Stimulated activated CD4-positive, alpha-beta T cell treated with anti-CD3 and anti-CD28 coated beads, Interleukin-1b, Interleukin-23, amount 100 ng/mL, for 1 hour (primary cell): ENCODE measurements at places on chromosomes 6 and 20.

- DNase-seq = no peak
Observed at GRCh38 chr20:19828232-19828631, 70.2 kb downstream of the RIN2 start.

DNA sequence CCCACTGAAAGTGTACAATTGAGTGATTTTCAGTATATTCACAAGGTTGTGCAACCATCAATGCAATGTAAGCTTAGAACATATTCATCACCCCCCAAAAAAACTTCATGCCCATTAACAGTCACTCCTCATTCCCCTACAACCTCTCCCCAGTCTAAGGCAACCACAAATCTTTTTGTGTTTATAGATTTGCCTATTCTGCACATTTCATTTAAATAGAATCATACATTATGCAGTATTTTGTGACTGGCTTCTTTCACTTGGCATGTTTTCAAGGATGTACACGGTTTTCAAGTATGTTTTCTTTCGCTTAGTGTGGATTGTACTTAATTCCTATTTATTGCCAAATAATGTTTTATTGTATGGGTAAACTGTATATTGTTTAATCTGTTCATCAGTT, 329.3 kb upstream of the RNF24 start:
- DNase-seq = no peak

DNA sequence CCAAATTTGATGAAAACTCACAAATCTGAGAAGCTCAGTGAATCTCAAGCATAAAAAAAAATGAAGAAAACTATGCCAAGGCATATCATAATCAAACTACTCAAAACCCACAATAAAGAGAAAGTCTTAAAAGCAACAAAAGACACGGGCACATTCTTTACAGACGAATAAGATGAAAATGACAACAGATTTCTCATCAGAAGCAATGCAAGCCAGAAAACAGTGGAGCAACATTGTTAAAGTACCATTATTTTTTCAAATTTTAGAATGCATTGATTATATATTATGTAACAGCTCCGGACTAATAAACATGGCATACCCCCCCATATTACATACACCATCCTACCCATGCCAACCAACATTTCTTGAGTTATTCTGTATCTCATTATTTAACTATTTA, 55.3 kb upstream of the INSM1 start:
- no peak for DNase-seq

DNA sequence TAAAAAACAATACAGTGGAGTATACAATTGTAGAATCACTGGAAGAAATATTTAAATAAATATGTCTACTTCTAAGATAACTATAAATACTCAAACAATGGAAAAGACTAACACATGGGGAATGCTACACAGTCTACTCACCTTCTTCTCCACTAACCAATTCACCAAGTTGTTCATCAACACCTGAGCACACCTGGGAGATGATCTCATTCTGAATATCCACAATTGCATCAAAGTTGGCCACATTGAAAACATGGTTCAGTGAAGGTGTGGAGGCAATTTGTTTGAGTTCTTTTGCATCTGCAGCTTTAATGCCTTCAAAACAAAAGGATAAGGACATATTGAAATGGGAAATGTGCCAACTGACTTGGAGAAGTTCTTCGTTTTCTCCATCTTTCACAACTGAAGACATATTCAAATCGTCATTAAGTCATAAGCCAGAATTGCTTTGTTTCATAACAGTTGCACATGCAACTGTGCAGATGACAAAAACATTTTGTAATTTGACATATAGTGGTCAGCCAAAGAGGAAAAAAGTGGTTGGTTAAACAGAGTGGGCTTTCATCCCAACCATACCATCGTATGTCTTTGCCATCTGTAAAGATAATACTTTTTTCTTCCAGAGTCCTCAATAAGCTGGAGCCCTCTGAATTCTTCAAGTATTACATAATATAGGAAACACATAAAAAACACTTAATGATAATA, 17.5 kb downstream of the COL12A1 start:
- no peak for DNase-seq

DNA sequence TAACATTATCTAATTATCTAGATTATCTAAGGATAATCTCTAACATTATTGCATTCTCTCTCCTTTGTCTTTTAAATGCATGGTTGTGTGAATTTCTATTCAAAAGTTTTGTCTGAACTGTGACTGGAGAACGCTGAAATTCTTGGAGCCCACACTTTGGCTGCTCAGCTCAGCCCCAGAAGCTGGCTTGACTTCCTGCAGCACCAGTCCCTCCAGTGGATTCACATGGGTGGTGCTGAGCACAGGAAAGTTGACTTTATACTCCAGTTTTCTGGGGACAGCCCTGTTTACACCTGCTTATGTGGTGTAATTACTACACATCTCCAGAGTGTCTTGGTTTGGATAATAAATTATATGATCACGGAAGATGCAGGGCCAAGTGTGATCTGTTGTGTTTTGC, 255.1 kb upstream of the NOX3 start:
- no peak for DNase-seq

DNA sequence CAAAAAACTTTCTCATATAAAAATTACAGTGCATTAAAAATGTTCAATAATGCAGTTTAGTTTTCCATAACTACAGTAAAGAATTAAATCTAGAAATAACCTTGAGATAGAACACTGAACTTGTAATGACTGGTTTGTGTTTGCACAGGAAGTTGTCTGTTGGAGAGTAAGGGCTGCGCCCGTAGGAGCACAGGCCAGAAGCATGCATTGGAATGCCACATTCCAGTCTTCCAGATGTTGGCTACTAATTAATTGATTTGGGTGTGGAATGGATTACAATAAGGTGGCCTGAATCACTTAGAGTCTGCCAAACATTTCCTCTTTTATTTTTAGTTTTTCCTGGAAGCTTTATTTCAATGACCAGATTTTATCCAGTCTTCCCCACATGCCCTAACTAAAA, 582.6 kb upstream of the MMS22L start:
- no peak for DNase-seq

GRCh38 chr6:41646026-41646795, 7.9 kb downstream of the MDFI start:
- no peak for DNase-seq

DNA sequence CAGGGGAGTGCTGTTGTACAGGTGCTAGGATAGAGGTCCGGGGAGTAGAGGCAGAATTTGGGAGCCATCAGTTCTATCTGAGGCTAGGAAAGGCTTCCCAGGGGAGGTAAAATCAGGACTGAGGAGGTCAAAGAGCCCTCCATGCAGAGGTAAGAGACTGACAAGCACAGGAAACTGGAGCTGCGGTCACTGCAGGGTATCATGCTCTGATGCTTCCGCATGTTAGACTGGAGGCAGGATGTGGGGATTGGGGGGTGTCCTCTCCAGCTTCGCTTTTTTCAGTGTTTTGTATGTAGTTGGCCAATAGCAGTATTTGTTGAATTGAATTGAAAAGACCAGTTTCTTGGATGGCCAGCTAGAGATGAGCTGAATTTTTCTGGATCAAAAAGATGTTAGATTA, 87.8 kb downstream of the SLC22A3 start:
- DNase-seq = no peak

DNA sequence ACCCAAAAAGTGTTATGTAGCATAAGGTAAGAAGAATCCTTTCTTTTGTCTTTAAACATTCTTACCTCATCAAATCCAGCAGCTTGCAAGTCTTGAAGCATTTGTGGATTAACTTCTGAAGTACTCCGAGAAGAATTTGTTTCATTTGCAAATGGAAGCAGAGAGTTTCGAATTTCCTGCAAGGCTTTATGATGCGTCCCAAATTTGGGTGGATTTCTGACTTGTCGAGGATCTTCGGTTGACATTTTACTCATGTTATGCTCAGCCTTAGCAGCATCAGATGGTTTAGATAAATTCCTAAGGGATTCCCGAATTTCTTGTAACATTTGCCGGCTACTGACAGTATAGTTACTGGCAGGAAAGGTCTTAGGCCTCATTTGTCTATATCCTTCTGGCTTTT, 16.2 kb downstream of the LATS1 start:
- DNase-seq = no peak
